Stimulated activated CD8-positive, alpha-beta memory T cell treated with anti-CD3 and anti-CD28 coated beads, Interleukin-2, amount 100 ng/mL, for 1 hour (primary cell): ENCODE measurements at places on chromosomes 5 and 9.

GRCh38 chr5:135306557-135306956, 92.5 kb downstream of the MACROH2A1 start:
- DNase-seq, result no peak

DNA sequence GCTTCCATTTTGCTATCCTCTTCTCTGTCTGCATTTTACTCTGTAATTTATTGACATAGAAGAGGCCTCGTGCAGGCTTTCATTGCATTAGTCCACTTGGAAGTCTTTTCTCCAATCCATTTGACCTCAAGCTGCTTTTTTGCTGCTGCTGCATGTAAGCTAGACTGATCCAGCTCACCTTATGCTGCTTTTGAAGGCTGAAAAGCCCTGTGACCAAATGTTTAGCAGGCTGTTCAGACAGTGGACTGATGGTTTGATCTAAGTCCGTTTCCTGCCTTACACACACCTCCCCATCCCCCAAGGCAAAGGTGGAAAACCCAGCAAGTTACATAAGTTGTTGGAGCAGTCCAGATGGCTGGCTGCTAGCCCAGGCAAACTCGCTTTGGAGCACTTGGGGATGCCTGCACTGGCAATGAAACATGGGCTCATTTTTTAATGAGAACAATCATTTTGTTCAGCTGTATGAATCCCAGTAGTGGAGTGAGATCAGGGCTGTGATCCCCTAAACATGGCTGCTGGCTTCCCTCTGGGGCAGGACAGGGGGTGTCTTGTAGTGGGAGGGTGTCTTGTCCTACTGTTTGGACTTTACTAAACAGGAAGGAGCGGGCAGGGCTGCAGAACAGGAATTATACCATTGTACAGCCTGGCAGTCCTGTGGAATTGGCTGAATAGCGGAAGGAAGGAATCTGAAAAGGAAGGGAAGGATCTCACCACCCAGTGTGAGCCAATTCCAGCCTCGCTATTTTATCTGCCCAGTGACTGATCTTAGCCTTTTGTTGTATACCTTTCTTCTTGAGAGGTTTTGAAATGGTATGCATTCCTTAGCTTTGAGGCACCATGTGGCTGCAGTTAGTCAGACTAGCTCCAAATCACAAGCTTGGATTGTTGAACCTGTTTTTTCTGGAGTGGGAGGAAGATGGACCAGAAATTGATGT, 212.0 kb downstream of the ARHGAP26 start:
- no peak for DNase-seq

- DNase-seq, result no peak
Observed at GRCh38 chr5:119613937-119614336, 15.4 kb upstream of the FAM170A start.

GRCh38 chr9:116355153-116355921, 201.7 kb downstream of the PAPPA start:
- no peak for DNase-seq

DNA sequence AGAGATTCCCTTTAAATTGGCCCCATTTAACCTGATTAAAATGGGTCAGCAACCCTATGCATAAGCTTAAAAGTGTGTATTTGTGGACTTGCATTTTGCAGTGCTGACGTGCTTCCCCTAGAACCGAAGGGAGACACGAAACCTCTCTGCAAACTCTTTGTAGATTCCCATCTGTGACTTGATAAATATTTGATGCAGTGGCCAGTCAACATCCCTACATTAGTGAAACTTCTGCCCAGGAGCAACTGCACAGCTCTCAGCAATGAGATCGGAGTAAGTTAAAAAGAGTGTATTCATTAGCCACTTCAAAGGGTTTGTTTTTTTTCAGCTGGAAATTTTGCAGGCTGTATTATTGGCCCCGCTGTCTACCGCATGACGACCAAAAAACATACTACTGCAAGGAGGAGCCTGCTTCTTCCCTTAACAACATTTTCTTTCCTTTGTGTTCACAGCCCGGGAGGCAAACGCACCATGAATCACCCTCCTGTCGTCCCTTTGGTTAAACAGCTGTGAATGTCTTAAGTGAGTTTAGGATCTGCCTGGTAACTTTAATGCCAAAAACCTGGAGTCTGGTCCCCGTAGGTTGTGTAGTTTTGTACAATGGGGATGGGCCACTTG, 38.0 kb upstream of the TCERG1 start:
- no peak for DNase-seq

DNA sequence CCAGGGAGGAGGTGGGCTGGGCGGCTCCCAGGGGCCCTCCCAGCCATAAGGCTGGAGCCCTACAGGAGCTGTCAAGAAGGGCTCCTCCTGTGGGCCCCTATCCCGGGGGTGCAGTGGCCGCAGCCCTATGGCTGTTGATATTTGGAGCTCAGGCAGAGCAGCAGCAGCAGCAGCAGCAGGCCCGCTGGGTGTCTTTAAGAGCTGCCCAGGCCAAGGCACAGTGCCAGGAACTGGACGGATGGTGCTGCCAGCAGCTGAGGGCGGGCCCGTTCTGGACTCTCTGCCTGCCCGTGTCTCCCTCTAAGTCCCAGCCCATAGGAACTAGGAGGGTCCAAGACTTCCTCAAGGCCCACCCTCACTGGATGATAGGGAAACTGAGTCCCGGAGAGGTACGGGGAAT, 3.6 kb downstream of the AK1 start:
- DNase-seq, result no peak

DNA sequence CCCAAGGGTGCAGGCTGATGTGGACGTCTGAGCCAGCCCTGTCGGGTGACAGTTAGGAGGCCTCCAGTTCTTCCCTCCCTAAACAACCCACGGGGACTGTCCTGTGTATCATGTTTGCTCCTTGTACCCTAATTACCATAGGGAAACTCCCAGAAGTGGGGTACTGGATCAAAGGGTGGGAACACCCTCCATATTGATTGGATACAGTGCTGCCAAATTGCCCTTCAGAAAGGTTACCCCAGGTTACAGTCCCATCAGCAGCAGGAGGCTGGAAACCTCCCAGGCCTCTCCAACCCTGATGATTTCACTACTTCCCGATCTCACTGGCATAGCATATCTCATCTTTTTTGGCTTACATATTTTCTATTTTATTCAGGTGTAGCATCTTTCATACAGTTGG, 22.0 kb downstream of the UBE2QL1 start:
- no peak for DNase-seq

DNA sequence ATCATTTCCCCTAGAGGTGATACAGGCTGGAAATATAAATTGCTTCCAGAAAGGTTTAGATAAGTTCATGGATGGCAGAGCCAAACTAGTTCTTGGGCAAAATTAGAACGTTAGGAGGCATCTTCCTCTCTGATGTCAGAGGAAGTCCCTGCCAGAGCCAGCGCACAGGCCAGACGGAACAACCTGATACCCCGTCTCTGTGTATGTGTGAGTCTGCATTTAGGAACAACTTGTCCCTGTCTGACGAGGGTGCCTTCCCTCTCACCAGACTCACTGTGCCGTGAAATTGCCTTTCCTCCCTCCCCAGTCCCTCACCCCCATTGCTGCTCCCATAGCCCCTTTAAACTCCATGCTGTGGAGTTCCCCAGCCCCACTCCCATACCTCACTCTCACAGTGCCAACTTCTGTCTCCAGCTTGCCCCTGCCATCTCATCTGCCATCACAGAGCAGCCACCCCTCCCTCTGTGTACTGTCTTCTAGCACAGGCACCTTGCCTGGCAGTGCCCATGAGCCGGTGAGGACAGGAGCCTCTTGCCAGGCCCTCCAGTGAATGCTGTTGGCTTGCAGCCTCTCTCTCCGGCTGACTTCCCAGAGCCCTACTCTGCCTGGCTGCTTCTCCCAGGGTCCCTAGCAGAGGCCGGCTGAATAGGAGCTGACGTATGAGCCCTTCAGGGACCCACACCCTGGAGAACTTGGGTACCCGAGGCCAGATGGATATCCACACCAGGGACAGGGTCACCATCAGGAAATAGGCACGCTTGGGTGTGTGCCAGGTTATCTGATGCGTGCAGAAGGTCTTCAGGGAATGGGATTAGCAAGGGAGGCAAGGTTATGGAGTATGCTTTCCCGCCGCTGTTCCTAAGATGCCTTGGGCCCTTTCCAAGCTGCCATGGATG, 26.7 kb downstream of the UNC5A start:
- no peak for DNase-seq

GRCh38 chr5:41891066-41891707, 13.0 kb upstream of the RIMOC1 start:
- DNase-seq, result no peak
